ENCODE measurements at places on chromosomes 12 and 14. TPM values are rescaled to one million over a fixed set of nuclear protein-coding genes. Genes with fewer than 3 reads are reported as not detected.

Gene CABP1
- polyA plus RNA-seq: 4.5 TPM

Gene CACNA1C
- 0.97 TPM for polyA plus RNA-seq

Gene KRT75
- polyA plus RNA-seq: not detected

Gene IRAK4
- polyA plus RNA-seq: 2.2 TPM

Gene SCNN1A
- 156 TPM for polyA plus RNA-seq

Gene ENDOU
- not detected for polyA plus RNA-seq

Gene BBS10
- 4.4 TPM for polyA plus RNA-seq

Gene DLK1
- 7.1 TPM for polyA plus RNA-seq

Gene PTPRB
- polyA plus RNA-seq: 0.14 TPM

Gene KCNH5
- polyA plus RNA-seq: 0.24 TPM

Gene NUDT4
- 17.3 TPM for polyA plus RNA-seq

Gene REP15
- 0.06 TPM for polyA plus RNA-seq

Gene TMTC2
- polyA plus RNA-seq: 2.3 TPM

Gene AHNAK2
- polyA plus RNA-seq: 0.95 TPM
